ENCODE measurements at places on chromosomes 1 and 21. TPM values are rescaled to one million over a fixed set of nuclear protein-coding genes. Genes with fewer than 3 reads are reported as not detected.

The WNT3A gene
- not detected for polyA plus RNA-seq

The TDRD10 gene
- not detected for polyA plus RNA-seq

The KCNJ6 gene
- 0.06 TPM for polyA plus RNA-seq

The POGZ gene
- 45.7 TPM for polyA plus RNA-seq

The AMPD1 gene
- polyA plus RNA-seq = not detected

The CD1C gene
- not detected for polyA plus RNA-seq

The G0S2 gene
- polyA plus RNA-seq = 4.7 TPM

The C4BPA gene
- not detected for polyA plus RNA-seq

The GABRD gene
- not detected for polyA plus RNA-seq

The LCE1A gene
- polyA plus RNA-seq = not detected

DNA sequence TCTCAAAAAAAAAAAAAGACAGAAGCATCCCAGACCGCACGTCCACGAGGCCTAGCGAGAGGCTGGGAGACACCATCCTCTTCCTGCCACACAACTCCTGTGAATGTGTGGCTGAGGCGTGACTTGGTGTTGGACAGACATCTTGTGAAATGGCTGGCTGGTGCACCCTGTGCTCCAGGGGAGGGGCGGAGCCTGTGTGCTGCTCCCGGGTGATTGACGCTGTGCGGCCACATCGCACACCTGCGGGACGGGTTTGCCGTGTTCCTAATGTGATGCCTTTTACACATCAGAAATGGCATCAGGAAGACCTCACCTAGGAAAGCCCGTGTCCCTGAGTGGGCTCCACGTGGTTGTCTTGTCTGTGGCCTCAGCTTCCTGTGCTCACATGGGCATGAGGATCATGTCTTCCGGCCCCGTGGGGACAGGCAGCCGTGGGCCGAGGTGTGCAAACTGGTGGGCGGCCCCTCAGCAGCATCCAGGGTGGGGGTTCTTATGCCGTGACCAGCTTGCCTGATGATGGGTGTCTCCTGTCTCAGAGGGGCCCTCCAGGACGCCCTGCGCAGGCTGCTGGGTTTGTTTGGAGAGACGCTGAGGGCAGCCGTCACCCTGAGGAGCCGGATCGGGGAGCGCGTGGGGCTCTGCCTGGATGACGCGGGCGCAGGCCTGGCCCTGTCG lies 64.4 kb downstream of the PCNT start:
- no peak for DNase-seq

DNA sequence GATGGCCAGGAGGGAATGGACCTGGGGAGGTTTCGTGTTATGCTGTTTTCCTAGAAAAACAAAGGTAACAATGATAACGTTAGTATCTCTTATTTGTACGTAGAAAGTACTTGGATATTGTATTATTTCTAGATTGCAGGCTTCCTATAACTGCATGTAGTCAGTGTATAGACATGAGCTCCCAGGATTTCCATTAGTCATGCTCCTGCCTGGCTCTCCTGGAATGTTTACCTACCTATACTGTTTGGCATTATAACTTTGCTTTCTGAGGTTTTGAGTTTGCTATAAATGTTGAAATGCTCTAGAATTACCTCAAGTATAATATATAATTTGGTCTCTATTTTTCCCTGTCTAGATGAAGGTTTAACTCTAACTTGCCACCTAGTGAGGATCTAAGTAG lies 66.1 kb downstream of the TTC3 start:
- no peak for DNase-seq

GRCh38 chr1:241048622-241049021 lies 308.4 kb downstream of the RGS7 start:
- no peak for DNase-seq

GRCh38 chr21:45852886-45853400 lies 128.6 kb upstream of the COL6A1 start:
- DNase-seq = no peak

- no peak for DNase-seq
These were observed 145.1 kb downstream of the TM2D1 start for GRCh38 chr1:61579802-61580201.

DNA sequence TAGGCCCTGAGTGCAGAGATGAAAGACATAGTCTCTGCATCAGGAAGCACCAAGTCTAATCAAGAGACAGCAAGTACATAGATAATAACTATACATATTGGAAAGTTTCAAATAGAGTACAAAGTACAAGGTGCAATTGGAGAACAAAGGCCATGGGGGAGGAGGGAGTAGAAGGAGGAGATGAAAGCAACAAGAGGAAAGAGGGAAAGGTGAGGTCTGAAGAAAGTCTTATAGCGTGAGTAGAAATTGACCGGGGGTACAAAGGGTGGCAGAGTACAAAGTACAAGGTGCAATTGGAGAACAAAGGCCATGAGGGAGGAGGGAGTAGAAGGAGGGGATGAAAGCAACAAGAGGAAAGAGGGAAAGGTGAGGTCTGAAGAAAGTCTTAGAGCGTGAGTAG lies 244.2 kb upstream of the JUN start:
- DNase-seq = no peak

DNA sequence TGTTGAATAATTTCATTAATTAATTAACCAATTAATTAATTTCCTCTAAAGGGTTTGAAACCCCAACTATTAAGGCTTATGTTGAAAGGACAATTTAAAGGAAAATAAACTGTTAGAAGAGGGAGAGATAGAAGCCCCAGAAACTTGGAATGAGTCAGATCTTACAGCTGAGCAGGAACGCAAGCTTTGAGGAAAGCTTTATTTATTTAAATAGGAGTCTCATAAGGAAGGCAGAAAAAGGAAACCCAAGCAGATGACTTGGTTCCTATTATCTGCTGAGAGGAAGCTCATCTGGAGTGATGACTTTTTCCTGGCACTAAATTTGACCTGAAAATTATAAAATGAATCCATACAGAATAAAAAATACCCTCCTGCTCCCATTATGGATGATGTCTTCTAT lies 105.1 kb downstream of the ROR1 start:
- DNase-seq = no peak

DNA sequence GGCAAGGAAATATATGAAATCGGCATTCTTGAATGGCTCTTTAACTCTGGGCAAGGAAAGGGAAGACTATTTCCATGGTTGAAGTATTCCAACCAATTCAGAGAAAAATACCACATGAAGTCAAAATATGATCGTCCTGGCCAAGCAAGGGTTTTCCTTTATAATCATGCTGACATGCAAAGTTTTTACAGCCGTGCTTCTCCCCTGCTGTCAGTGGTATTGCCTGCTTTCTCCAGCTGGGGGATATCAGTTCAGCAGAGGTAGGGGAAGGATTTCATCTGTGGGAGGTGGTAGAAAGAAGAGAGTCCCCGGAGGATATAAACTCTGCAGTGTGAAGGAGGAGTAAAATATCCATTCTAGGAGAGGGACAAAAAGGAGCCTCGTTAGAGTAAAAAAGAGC lies 322.8 kb downstream of the PAPPA2 start:
- DNase-seq = no peak

DNA sequence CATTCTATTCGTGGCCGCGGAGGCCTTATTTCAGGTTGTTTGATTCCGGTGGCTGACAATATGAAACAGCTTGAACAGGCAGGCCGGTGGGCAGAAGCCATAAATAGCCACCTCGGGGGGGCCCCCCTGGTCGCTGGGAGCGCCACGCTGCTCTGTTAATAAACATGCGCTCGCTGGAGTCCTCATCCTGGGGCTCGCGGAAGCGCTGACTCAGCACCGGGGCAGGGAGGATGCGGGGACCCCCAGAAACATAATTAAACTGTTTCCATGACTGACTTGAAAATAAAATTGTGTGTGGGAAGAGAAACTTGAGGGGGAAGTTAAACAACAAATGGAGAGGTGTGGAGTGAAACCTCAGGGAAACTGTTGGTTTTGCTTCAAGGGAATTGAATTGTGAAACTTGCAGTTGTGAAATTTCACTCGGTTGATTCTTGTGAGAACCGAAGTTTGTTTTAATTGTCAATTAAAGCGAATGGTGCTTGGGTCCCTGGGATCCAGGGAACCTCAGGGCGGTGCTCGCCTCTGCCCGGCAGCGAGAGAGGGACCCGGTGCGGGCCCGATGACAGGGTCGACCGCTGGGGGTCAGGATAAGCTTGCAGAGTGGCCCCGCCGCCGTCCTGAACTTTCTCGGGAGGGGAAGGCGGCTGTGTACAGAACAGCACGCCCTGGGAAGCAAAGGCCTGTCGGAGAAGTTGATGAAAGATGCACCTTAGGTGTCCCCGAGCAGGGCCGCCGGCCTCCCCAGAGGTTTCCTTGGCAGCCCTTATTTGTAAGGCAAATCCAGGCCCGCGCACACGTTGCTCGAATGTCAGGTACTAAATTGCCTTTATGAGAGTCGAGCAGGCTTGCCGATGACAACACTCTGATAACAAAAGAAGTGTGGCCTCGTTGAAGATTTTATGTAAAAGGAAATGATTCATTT lies 176.9 kb upstream of the LMO4 start:
- peak; percentile 20 for DNase-seq

GRCh38 chr1:230056098-230056497 lies 10.9 kb upstream of the GALNT2 start:
- DNase-seq = no peak

GRCh38 chr1:162918151-162918754 lies 57.3 kb upstream of the CCDC190 start:
- DNase-seq = no peak

- DNase-seq = no peak
These were observed at the start of gene ITLN2 for GRCh38 chr1:160954158-160955104. TSS of gene ITLN2 (minus strand) at chr1:160954809. CDS start at chr1:160954741, 68 bp downstream.

DNA sequence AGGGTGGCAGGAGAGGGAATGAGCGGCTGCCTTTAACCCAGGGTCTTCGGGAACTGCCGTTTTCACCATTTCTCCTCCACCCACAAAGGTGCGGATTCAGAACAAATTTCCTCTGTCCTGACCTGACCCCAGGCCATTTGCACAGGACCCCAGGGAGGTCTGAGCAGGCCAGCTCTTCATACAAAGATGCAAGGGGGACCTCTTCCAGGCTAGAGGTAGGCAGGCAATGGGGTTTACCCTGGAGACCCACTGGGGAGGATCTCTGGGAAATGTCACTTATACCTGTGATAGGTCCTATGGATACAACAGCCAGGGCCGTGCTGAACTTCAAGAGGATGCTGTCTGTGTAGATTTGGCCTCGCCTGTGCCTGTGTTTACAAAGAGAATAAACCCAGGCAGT lies 89.7 kb upstream of the VAMP3 start:
- no peak for DNase-seq

DNA sequence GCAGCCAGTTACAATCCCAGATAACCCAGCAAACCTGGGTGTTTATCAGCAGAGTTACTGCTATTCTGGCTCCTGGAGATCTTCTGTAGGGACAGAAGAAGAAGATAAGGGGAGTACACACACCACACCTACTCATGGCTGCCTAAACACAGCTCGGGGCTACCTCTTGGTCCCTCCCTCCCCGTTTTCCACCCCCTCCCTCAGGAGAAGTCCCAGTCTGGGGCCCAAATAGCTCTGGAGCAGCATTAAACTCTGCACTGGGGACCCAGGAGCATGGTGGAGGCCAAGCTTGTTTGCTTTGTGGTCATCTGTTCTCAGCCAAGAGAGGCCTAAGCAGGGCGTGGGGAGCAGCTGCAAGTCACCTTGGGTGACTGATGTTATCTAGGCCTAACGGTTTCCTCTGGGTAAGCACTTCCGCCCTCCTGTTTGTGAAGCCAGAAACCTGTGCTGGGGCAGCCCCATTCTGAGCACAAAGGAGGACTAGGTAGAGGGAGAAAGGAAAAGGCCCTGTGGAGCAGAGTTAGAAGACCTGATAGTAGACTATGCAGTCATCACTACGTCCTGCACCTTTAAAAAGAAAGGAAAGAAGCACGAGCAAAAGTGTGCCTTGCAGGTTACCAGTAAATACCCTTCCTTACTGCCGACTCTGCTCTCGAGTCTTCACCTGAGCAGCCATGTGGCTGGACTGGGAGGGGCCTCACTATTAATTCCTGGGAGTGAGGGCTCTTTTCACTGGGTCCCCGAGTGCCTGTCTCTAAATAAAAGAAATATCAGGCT lies 2.0 kb upstream of the RCSD1 start:
- no peak for DNase-seq

- no peak for DNase-seq
These were observed 16.1 kb upstream of the HSD3B1 start for GRCh38 chr1:119490925-119491324.

DNA sequence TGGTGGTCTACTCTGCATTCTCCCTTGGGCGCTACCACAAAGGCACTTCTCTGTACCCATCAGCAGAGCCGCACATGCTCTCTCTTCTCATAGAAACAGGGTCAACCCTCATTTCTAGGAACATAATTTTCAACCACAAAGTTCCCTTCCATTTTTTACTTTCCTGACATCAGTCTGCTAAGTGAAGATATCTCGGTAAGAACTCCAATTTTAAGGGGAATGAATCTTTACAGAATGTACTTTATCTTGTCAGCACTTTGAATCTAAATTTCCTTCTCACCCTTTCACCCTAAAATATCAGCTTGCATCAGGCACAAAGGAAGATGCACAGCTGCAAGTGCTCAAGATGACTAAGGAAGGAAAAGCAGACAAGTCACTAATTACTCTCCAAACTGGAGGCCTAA lies 545.9 kb downstream of the SMYD3 start:
- DNase-seq = no peak

DNA sequence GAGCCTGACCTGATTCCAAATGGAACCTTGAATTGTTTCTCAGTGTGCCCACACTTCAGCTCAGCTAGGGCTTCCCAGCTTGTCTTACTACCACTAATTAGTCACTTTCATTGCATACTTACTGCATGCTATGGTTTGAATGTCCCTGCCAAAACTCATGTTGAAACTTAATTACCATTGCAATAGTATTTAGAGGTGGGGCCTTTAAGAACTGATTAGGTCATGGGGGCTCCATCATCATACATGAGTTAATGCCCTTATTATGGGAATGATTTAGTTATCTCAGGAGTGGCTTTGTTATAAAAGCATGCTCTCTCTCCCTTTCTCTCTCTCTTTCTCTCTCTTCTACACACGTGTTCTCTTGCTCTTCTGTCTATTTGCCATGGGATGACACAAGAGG lies 68.3 kb downstream of the NENF start:
- DNase-seq = no peak

DNA sequence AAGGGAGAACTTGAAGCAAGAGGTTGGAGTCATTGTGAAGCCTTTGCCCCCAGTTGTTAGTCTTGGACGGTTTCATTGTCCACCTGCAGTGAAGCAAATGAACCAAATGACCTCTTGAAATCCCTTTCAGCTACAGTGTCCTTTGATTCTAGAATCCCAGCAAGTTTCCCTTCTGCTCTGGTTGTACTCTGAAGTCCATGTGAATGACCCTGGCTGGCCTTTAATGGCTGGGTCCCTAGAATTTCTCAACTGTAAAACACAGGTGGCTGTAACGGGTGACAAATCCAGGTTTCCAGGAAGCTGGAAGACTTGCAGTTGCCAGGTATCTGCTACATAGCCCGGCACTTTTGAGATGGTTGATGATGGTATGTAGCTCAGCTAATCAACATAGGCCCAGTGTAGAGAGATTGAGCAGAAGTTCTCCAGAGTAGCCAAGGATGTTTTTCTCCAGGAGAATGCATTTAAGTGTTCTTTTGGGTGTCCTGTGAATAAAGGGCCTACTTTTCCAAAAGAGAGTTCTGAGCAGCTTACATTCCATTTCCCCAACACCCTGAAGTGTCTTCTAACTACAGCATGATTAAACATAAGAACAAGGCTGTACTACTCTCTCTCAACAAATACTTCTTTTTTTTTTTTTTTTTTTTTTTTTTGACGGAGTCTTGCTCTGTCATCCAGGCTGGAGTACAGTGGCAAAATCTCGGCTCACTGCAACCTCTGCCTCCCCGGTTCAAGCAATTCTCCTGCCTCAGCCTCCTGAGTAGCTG lies 17.6 kb upstream of the SLC30A1 start:
- no peak for DNase-seq

All from AG04450 (cell line).